Fibroblast of skin of right biceps (primary cell): ENCODE measurements at places on chromosomes 4 and X.

DNA sequence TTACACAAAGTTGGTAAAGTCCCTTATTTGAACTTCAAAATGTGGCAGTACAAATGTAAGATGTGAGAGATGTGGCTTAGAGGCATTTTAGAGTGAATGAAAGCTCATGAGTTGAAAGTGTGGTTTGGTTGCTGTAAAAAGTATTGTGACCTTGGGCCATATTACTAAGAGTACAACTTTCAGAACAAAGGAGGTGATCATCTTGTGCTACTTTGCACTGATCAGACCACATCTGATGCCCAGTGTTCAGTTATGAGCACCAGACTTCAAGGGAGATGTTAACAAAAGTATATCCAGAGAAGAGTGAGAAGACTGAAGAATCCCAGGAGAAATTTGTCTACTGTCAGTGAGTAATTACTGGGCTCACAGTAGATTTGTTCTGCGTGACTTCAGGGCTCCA, 30.2 kb downstream of the NLGN3 start:
- DNase-seq, result no peak

GRCh38 chrX:107731831-107732502, 43.6 kb downstream of the TSC22D3 start:
- peak; percentile 79 for DNase-seq

DNA sequence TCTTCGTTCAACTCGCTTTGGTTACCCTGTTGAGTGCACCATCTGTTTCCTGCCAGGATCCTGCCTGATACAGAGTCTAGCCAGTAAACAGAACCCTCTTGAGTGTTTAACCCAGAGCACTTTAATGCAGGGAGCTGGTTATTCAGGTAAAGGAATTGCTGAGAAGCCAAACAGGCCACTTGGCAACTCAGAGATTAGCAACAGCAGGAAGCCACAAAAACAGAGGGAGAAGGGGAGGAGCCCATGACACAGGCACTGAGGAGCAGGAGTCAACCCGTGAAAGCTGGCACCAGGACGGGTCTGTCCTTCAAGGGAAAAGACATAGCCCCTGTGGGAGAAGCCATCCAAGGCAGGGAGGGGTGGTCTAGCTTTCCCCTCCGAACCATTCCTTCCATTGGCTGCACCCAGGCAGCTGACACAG, 641.4 kb downstream of the ZNF674 start:
- no peak for DNase-seq

GRCh38 chr4:11900359-11900758, 471.7 kb upstream of the HS3ST1 start:
- DNase-seq, result no peak

DNA sequence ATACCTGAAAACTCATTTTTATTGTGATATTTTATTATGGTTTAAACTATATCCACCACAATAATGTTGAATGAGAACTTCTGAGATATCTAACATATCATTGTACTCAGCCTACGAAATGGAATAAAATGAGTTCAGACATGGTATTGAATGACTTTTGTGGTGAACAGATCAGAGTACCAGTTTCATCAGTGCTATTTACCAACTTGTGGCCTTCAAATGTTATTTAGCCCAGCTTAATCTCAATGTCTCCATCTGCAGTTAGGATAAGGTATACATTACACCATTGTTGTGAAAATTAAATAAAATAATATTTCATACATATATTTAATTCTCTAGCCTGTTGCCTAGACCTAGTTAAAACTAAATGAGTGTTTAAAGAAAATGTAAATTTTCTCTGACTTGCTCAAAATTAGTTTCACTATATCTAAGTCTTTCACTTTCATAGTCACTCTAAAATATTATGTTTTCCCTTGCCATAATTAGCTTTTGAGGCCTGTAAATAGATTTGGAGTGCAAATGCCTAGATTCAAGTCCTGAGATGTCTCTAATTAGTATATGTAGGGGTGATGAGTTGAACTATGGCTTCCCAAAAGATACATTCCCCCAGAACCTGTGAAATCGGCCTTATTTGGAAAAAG, 594.2 kb downstream of the STPG2 start:
- DNase-seq, result no peak

- peak; percentile 1 for DNase-seq
These were observed at the start of gene PPEF1 for GRCh38 chrX:18707426-18708049. Gene PPEF1, plus strand, starts transcription at chrX:18707645. Its CDS starts 136 bp downstream, at chrX:18707781.

- DNase-seq, result no peak
These were observed 47.5 kb upstream of the XK start for GRCh38 chrX:37638047-37638446.

GRCh38 chr4:86160426-86160825, 199.4 kb downstream of the MAPK10 start:
- DNase-seq, result peak; percentile 54

GRCh38 chr4:41631523-41631922, 93.6 kb downstream of the LIMCH1 start:
- DNase-seq, result peak; percentile 22
